Muscle of leg (tissue), 16 donors: ENCODE measurements at places on chromosomes 11 and 22. TPM values are rescaled to one million over a fixed set of nuclear protein-coding genes. Genes with fewer than 3 reads are reported as not detected.

DNA sequence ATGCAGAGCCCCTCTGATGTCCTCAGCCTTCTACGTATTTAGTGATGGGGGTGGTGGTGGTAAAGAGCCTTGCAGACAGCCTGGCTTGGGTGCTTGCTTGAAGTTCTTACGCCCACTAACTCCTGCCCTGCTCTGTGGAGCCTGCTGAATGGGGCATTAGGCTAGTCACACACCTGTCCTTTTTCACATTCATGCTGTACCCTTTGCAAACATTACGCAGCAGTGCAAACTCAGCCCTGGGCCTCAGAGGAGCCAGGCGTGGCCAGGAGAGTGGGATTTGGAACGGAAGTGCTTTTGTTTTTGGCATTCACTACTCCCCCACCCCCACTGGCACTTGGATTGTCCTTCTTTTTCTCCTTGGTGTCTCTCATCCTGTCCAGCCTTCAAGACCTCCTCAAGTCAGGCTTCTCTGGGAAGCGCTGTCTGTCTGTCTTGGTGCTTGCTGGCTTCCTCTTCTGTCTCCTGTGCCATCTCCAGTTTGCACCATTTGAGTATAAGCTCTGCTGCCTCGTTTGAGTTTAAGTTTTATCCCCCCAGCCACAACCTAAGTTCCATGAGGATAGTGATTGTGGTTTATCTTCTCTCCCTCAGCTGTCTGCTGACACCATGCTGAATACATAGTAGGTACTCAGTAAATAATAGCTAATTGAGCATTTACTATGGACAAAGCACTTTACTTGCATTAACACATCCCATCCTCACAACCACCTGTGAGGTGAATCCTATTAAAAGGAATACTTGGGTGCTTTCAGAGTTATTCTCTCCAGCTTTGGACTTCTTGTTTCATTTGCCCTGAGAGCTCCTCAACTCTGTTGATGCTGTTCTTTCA is 26.7 kb downstream of the ZBTB16 start:
- H3K36me3 ChIP-seq: no peaks in the 10 kb centered on the region
- H3K4me1 ChIP-seq: peaks cover 17% of the 10 kb centered on the region
- DNase-seq: no peak
- H3K27ac ChIP-seq: no peak overlapping the region
- H3K4me3 ChIP-seq: no peak overlapping the region

GRCh38 chr11:74948546-74948897 is 369 bp downstream of the XRRA1 start:
- H3K27ac ChIP-seq: peak overlapping the region; percentile 84
- H3K4me3 ChIP-seq: peak overlapping the region; percentile 89
- H3K36me3 ChIP-seq: peaks cover 8% of the 10 kb centered on the region
- DNase-seq: no peak

Gene TRIM48
- total RNA-seq: not detected

Gene GNAZ
- total RNA-seq: 3.0 TPM
